Kidney (tissue), 22 donors: ENCODE measurements at places on chromosomes 3 and 15. TPM values are rescaled to one million over a fixed set of nuclear protein-coding genes. Genes with fewer than 3 reads are reported as not detected.

The PGBD4 gene
- total RNA-seq, result 1.8 TPM

The GNAT1 gene
- not detected for total RNA-seq

GRCh38 chr3:173410849-173411248, 13.3 kb downstream of the NLGN1 start:
- no peak for DNase-seq

GRCh38 chr3:46948830-46949671, 27.5 kb downstream of the CCDC12 start:
- DNase-seq, result no peak

- peak; percentile 47 for DNase-seq
Observed at GRCh38 chr3:76694063-76694462, 345.8 kb upstream of the ROBO2 start.

The C3orf20 gene
- total RNA-seq, result 0.16 TPM

DNA sequence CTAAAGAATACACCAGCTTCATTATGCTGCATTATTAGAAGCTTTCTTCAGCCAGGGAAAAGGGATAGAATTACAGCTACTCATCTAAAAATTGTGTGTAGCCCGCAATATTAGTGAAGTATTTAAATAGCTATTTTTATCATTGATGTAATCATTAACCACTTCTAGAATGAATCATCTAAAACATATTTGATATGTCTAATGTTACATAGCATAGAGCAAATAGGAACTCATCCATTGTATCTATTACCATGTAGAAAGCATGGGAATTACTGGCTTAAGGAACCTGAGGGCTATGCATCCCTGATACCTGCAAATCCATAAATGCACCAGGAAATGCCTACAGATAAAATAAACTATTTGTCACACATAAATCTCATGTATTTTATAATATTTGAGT, 54.5 kb upstream of the VGLL3 start:
- DNase-seq, result no peak

The ACP3 gene
- 67.8 TPM for total RNA-seq

GRCh38 chr3:60810881-60811280, 440.4 kb downstream of the FHIT start:
- no peak for DNase-seq
